ENCODE measurements at places on chromosomes 7 and 10.

- no peak for DNase-seq
Measured at GRCh38 chr7:142337054-142338001, 79.5 kb upstream of the PRSS58 start.

GRCh38 chr7:156015237-156016020 is 203.2 kb upstream of the SHH start:
- DNase-seq, result peak; percentile 51

DNA sequence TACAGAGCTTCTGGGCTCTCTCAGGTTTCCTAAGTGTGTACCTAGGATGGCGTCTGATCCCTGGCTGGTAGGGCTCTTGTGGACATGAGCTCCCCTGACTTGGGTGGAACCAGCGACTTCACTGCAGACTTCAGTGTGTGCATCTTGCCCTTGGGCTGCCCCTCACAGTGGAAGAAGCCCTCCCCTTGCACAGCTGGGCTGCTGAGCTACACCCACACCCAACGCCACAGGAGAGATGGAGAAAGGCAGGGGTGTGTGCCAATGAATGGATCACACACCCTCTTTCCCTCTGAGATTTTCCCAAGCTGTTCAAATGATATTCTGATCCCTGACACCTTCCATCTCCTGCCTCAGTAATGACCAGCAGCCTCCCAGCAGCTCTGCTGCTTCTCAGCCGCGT is 296.7 kb downstream of the GFRA1 start:
- DNase-seq, result no peak

DNA sequence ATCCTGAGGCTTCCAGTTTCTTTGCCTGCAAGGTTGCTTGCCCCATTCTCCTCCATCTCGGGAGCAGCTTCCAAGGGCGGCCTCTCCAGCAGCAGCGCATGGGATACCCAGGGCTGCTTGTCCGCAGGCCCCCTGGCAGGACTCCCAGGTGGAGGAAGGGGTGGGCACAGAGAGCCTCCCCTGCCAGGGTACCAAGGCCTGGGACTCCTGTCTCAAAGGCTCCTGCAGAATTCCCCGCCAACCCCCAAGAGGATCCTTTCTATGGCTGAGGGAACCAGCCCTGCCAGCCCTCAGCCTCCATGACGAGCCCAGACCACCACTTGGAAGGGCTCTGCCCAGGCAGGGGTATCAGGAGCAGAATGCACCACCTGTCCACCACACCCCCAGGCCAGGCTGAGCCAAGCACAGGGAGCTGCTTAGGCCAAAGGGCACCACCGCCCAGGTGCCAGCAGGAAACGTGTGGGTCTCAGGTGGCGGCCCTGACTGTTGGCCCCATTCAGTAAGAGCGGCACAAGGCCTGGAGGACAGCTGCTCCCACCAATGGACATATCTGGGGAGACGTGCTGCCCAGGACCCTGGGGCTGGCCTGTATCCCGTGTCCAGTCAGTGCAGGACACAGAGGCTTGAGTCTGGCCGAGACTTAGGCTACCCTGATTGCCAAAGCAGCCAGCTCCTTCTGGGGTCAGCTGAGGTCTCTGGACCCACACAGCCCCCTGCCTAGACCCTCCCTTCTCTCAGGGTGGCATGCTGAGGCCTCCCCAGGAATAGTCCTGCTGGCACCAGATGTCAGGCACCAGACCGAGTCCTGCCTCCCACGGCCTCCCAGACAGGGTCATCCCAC is 33.8 kb upstream of the INPP5A start:
- no peak for DNase-seq

GRCh38 chr7:152363798-152364197 is 72.0 kb downstream of the KMT2C start:
- DNase-seq, result no peak

DNA sequence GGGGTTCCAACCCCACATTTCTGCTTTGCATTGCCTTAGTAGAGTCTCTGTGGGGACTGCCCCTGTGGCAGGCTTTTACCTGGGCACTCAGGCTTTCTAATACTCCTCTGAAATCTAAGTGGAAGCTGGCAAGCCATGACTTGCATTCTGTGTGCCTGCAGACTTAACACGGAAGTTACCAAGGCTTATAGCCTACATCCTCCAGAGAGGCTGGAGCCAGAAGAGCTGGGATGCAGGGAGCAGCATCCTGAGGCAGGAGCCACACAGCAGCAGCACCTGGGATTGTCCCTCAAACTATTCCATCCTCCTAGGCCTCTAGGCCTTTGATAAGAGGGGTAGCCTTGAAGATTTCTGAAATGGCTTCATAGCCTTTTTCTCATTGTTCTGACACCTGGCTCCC is 22.1 kb upstream of the ABCC2 start:
- no peak for DNase-seq

DNA sequence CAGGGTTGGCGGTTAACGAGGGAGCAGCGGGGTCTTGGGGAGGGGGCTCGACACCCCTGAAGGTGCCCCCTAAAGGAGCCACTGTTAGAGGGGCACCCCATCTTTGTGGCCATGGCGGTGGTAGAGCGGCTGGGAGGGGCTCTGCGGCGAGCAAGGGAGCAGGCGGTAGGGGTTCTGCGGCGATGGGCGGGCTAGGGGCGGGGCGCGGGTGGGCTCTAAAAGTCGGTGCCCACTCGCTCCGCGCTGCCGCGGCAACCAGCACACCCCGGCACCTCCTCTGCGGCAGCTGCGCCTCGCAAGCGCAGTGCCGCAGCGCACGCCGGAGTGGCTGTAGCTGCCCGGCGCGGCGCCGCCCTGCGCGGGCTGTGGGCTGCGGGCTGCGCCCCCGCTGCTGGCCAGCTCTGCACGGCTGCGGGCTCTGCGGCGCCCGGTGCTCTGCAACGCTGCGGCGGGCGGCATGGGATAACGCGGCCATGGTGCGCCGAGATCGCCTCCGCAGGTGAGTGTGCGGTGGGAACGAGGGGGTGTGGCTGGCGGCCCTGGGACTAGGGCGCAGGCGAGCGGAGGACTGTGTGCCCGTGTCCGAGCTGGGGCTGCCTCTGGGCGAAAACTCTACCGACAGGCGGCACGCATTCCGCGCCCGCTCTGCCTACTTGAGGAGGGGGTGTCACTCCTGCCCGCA is at the start of gene MEST:
Gene MEST, plus strand, starts transcription at position 245 of the 682 bp plus-strand sequence. Its CDS starts 229 bp downstream, at position 474.
- no peak for DNase-seq

DNA sequence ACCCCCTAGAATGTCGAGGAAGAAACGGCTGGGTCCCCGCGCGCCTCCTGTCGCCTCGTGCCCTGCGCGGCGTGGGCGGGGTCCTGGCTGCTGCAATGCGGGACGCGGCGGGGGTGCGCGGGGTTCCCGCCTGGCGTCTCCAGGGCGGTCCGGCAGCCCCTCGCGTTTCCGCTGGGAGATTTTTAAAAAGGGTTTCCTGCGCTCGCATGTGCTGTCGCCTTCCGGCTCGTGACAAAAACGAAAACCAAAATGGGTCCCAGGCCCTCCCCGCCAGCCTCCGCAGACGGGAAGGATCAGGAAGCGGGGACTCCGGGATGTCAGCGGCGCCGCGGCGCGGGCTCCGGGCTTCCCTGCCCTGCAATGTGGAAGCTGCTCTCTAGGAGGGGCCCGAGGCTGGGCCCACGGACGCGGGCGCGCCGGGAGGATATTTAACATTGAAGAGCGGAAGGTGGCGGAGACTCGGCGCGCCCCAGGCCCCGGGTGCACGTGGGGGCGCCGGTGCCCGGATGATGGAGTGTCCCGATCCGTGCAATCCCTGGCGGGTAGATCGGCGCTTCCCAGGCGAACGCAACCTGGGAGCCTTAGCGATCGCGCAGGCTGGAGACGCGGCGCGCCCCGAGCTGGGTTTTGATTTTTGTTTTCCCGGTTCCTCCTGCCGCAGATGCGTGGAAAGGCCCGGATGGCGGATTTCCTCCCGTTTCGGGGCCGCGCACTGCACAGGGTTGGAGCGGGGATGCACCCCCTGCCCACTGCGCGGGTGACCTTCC is 1.0 kb downstream of the PFKP start:
- no peak for DNase-seq

- DNase-seq, result no peak
Measured at GRCh38 chr10:98485959-98486358, 39.2 kb upstream of the HPS1 start.

DNA sequence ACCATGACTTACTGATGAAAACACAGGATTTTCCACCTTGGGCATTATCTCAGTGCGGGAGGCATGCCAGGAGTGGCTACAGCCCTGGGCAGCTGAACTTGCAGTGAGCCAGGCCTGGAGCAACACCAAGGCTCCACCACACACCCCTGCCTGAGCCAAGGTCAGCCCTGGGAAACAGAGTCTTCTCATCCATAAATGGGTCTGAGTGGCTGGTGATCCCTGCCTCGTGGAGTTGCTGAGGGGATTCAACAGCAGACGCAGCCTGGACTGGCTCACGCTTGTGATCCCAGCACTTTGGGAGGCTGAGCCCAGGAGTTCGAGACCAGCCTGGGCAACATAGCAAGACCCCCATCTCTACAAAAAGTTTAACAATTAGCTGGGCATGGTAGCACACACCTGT is 32.2 kb downstream of the SPOCK2 start:
- no peak for DNase-seq

DNA sequence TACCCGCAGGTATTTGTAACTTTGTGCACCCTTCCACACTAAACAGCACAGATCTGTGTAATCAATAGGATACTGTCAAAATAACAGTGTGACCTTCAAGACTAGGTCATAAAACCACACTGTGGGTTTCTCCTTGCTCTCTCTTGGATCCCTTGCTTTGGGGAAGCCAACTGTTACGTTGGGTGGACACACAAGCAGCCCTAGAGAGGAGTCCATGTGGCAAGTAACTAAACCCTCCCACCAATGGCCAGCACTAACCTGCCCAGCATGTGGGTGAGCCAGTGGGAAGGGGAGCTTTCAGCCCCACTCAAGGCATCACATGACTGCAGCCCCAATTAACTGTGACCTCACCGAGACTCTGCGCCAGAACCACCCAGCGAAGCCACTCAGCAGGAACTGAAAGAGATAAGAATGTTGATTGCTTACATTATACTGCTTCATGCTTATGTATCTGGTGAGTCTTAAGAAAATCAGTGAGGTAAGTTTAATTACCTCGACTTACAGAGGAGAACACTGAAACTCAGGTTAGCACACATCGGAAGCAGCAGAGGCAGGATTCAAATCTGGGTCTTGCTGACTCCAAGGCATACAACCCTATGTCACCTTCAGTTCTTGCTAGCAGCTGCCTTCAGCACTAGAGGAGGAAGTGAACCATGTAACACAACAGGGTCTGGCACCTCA is 9.4 kb upstream of the ZC3HAV1 start:
- no peak for DNase-seq

DNA sequence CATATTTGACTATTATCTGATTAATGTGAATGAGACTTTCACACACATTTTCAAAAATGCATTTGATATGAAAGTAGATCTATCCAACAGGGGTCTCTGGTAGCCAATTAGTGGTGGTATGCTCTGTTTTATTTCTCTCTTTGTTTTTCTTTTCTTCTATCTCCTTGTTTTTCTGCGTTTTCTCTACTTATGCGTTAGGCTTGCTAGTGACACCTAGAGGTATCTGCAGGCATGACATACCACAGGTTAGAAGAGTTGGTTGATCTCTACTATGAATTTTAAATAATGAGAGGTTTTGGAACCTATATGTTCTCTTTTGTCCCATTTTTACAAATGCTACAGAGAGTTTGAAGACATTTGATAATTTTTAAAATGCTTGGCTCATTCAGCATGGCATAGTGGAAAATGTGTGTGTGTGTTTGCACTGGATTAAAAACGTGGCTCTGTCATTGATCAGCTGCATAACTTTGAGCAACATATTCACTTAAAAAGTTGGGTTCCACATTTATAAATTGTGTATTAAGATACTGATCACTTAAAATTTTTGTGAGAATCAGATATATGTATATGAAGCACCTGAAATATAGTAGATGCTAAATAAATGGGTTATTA is 28.1 kb upstream of the PLXDC2 start:
- DNase-seq, result no peak

- DNase-seq, result no peak
Measured at GRCh38 chr7:124033095-124033806, 384 bp upstream of the TMEM229A start.

- DNase-seq, result no peak
Measured at GRCh38 chr7:129569811-129570215, 41.7 kb upstream of the NRF1 start.

DNA sequence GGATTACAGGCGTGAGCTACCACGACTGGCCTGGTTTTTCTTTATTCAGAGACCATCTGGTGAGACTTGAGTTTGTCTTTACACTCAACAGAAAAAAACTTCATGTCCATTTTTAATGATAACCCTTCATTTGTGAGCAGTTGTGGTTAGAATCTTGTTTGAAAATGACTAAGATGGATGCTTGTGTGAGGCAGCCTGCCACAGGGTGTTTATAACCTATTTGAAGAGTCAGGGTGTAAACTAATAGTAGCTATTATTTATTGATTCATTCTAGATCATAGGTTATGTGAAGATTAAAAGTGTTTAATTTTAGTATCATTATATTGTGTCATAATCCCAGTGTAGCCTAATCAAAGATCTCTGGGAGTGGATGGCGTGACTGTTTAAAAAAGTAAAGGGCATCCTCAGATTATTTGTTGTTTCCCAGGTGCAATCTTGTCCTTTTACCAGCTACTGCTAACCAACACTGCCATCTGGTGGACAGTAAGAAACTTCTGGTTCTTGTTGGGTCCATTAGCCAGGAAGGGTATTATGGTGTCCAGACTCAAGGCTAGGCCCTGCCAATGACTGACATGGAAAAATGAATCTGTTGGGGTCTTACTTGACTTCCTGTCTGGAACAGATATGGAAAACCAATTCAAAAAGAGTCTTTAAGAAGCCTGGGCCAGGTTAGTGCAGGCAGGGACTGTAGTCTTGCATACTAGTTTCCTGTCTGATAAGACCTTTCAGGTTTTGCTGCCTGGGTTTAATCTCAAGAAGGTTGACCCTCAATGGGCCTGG is 24.9 kb downstream of the NRBF2 start:
- no peak for DNase-seq

DNA sequence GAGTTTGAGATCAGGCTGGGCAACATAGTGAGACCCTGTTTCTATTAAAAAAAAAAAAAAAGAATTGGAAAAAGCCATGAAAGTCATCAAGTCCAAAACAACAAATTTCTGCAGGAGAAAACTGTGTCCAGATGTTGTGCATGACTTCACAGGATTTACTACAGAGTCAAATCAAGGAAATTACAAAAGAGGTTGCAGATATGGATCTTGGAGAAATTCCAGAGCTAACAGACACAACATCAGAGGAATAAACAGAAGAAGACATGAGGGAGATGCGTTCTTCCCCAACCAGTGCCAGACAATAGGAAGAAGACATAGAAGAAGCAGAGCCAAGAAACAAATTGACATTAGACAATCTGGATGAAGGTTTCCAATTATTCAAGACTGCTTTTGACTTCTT is 24.3 kb upstream of the KCNIP2 start:
- no peak for DNase-seq

DNA sequence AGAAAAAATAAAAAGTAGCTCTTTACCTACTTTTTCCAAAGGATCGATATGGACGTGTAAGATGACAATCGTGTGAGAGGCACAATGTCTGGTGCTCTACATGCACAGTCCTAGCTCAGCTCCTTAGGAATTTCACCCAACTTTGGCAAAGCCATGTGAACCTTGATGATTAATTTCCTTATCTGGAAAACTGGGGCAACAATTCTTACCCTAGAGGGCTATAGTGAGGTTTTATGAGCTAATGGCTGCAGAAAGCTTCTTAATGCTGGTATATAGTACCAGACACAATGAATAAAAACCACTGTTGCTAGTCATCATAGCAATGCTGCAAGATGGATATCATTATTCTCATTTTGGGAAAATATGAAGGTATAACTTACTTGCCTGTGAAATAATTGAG is 202.7 kb downstream of the PARD3 start:
- DNase-seq, result no peak

All from osteocyte (in vitro differentiated cells).